ENCODE measurements at places on chromosomes 13 and 19.

- DNase-seq = no peak
Measured at GRCh38 chr13:108921238-108921637, 291.8 kb downstream of the MYO16 start.

DNA sequence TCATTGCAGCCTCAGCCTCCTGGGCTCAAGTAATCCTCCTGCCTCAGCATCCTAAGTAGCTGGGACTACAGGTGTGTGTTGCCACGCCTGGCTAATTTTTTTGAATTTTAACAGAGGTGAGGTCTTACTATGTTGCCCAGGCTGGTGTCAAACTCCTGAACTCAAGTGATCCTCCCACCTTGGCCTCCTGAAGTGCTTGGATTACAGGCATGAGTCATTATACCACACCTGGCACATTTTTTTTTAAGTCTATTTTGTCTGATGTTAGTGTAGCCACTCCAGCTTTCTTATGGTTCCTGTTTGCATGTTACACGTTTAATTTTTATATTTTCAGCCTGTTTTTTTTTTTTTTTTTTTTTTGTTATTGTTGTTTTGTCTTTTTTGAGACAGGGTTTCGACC is 24.8 kb downstream of the KDM4B start:
- DNase-seq = peak; percentile 57

GRCh38 chr13:104785952-104786351 is 1719.7 kb upstream of the SLC10A2 start:
- DNase-seq = no peak

GRCh38 chr13:45219123-45219891 is 18.5 kb upstream of the KCTD4 start:
- DNase-seq = no peak

GRCh38 chr13:46515803-46516202 is 37.2 kb upstream of the LRCH1 start:
- DNase-seq = no peak

- DNase-seq = peak; percentile 9
Measured at GRCh38 chr19:19032420-19033175, 719 bp downstream of the SUGP2 start.

DNA sequence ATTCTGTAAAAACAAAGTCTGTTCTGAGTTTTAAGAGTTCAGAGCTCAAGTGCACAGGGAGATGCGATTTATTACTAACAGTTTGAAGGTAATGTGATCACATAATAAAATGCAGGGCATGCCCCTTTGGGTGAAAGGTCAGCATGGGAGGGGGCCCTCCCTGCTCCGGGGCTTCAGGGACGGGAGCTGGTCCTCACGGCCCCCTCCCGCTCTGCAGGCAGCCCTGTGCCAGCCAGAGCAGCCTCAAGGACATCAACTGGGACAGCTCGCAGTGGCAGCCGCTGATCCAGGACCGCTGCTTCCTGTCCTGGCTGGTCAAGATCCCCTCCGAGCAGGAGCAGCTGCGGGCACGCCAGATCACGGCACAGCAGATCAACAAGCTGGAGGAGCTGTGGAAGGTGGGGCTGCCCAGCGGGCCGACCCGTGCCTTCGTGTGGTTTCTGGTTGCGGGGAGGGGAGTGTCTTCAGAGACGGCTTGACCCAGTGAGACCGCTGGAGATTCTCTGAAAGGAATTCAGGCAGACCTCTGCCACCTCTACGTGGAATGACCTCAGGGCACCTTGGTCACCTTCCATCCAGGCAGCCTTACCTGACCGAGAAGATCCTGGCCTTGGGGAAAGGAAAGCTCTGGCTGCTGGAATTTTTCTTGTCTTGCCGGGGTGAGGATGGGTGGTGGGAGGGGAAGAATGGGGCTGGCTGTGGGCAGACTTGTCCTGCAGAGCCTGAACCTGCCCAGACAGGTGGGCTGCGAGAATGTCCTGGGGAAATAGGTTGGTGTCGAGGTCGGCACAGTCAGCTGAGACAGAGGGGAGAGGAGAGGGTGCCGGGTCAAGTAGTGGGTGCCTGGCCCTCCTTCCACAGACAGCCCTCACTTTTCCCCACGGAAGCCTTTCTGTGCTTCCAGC is 19.0 kb downstream of the UPF1 start:
- DNase-seq = no peak

- DNase-seq = no peak
Measured at GRCh38 chr13:28817204-28817603, 2.9 kb upstream of the MTUS2 start.

GRCh38 chr19:2983351-2984214 is 6.2 kb downstream of the TLE6 start:
- DNase-seq = peak; percentile 13

DNA sequence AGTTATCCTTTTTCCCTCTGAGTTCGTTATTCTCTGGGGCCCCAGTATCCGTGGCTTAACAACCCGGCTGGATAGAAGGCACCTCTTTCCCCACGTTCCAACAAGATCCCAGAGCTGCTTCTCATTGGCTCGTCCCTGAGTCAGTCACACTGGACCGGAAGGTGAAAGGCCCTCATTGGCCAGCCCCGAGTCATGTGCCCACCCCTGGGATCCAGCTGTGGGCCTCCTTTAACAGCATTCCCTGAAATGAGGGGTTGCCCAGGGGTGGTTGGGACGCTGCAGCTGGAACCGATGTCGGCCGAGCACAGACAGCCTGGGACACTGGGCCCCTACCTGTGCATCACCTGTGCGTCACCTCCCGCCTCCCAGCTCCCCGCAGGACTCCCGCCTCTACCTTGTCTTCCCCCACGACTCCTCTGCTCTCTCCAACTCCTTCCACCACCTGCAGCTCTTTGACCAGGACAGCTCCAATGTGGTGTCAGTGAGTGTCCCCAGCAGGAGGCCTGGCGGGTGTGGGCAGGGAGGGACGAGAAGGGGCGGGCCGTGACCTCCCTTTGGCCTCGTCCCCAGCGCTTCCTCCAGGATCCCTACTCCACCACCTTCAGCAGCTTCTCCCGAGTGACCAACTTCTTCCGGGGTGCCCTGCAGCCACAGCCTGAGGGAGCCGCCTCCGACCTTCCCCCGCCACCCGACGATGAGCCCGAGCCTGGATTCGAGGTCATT is 4.3 kb downstream of the TBC1D17 start:
- no peak for DNase-seq

- DNase-seq = no peak
Measured at GRCh38 chr19:46603752-46604231, 2.7 kb downstream of the CALM3 start.

- no peak for DNase-seq
Measured at GRCh38 chr19:16197188-16197621, 506 bp upstream of the AP1M1 start.

DNA sequence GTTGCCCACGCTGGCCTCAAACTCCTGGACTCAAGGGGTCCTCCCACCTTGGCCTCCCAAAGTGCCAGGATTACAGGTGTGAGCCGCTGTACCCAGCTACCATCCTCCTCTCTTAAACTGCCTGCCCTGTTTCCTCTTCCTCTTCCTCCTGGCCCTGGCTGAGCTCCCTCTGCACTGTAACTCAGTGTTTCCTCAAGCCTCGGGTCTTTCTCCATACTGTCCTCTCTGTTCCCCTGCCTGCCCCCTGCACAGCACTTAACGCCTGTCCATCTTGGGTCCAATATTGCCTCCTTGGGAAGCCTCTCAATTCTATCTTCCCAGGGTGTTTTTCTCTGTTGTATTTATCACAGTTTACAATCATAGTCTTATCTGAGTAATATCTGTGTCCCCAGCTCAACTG is 6.1 kb downstream of the LIPE start:
- DNase-seq = no peak
